Suprapubic skin (tissue), 4 donors: ENCODE measurements at places on chromosomes 4 and X.

DNA sequence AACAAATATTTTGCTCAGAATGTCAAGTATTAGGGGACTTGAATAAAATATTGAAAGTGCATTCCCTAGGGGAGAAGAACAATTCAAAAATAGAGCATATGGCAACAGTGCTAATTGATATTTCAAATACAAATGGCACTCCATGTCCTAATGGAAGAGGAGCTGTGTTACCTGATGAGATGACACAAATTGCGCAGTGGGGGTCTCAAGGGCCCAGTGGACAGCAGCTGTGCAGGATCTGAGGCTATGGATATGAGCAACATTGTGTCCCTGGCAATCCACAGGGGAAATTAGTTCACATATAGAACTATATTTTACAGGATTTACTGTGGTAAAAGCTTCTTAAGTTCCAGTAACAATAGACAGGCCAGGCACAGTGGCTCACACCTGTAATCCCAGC lies 17.4 kb upstream of the USP46 start:
- DNase-seq = no peak

DNA sequence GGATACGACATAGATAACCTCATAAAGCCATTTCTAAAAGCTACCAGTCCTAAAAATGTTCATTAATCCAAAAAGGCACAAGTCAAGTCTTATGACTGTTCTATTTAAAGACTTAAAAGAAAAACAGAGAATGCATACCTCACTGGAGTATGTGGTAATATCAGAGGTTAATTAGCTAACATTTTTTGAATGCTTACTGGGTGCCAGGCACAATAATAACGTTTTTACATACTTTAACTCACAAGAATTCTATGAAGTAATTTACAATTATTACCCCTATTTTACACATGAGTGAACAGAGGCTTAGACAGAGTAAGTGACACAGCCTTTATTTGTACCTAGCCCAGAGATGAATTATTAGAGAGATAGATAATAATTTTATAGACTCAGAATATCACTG lies 207.5 kb downstream of the PDGFC start:
- no peak for DNase-seq

- no peak for DNase-seq
Measured at GRCh38 chr4:113183032-113183605, 133.7 kb downstream of the ANK2 start.

DNA sequence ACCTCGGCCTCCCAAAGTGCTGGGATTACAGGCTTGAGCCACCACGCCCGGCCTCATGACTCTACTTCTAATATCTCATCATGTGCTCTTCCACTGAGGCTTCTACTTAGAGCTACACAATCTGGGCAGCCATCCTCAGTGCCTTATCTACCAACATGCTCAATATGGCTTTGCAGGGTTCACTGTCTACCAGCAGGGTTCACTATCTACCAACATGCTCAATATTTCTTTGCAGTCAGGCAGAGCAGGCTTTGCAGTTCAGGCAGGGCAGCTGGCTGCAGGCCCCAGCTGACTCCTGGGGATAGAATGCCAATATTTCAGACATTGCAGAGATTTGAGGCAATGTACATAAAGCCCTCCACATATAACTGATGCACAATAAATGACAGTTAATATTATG lies 47.5 kb downstream of the PKD2 start:
- DNase-seq = no peak

GRCh38 chr4:15003401-15003890 lies 1.2 kb downstream of the CPEB2 start:
- peak; percentile 85 for DNase-seq

- no peak for DNase-seq
Measured at GRCh38 chrX:11437642-11438379, 144.6 kb downstream of the AMELX start.

DNA sequence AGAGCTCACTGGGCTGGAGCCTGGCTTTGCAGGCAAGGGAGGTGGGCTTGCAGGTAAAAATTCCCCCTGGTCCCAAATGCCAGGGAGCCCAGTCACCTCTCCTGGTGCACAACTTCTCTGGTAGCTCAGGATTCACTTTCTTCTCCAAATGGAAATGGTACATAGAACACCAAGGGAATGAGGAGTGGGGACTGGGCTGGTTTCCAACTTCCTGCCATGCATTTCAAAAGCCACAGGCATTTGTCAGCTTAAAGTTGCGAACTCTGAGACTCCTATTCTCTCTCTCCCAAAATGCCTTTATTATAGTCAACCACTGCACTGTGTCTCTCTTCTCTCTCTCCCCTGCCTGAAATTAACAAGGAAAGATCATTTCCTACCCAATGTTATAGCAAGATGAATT lies 177.3 kb downstream of the GRIA3 start:
- no peak for DNase-seq

GRCh38 chr4:184503869-184504300 lies 29.5 kb upstream of the IRF2 start:
- DNase-seq = no peak

GRCh38 chr4:122329876-122330565 lies 48.8 kb upstream of the ADAD1 start:
- DNase-seq = no peak

DNA sequence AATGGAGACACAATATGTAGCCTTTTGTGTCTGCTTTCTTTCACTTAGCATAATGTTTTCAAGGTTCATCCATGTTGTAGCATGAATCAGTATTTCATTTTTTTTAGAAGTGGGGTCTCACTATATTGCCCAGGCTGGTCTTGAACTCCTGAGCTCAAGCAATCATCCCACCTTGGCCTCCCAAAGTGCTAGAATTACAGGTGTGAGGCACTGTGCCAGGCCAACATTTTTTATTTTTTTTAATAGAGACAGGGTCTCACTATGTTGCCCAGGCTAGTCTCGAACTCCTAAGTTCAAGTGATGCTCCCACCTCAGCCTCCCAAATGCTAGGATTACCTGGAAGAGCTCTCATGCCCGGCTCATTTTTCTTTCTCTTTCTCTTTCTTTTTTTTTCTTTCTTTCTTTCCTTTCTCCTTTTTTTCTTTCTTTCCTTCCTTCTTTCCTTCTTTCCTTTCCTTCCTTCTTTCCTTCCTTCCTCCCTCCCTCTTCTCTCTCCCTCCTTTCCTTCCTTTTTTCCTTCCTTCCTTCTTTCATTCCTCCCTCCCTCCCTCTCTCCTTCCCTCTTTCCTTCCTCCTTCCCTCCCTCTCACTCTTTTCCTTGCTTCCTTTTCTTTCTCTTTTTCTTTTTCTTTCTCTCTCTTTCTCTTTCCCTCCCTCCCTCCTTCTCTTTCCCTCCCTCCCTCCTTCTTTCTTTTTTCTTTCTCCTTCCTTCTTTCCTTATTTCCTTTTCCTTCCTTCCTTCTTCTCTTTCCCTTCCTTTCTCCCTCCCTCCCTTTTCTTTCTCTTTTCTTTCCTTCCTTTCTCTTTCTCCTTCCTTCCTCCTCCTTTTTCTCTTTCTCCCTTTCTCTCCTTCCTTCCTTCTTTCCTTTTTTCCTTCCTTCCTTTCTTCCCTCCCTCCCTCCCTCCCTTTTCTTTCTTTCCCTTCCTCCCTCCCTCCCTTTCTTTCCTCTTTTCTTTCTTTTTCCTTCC lies 10.1 kb upstream of the RPL39 start:
- no peak for DNase-seq
